Glomerular endothelial cell (primary cell): ENCODE measurements at places on chromosomes 16 and 17. TPM values are rescaled to one million over a fixed set of nuclear protein-coding genes. Genes with fewer than 3 reads are reported as not detected.

The MATCAP1 gene
- 20.1 and 25.3 TPM in 2 replicates for total RNA-seq

The TRIM37 gene
- 26.3 and 36.4 TPM in 2 replicates for total RNA-seq

The CLEC3A gene
- total RNA-seq = not detected in 2 replicates

The NEK8 gene
- total RNA-seq = 2.8 and 5.4 TPM in 2 replicates

The SEPTIN12 gene
- not detected in 2 replicates for total RNA-seq

GRCh38 chr17:56834380-56835263, 671 bp downstream of the DGKE start:
- no peak for DNase-seq

GRCh38 chr17:40115101-40115436, 6.7 kb upstream of the MSL1 start:
- no peak for DNase-seq

- no peak for DNase-seq
These were observed 7.5 kb downstream of the TENT4B start for GRCh38 chr16:50160495-50161164.

GRCh38 chr17:62592341-62593099, 35.0 kb upstream of the MRC2 start:
- no peak for DNase-seq

- DNase-seq = no peak
These were observed 352 bp downstream of the MARF1 start for GRCh38 chr16:15642557-15643047.

DNA sequence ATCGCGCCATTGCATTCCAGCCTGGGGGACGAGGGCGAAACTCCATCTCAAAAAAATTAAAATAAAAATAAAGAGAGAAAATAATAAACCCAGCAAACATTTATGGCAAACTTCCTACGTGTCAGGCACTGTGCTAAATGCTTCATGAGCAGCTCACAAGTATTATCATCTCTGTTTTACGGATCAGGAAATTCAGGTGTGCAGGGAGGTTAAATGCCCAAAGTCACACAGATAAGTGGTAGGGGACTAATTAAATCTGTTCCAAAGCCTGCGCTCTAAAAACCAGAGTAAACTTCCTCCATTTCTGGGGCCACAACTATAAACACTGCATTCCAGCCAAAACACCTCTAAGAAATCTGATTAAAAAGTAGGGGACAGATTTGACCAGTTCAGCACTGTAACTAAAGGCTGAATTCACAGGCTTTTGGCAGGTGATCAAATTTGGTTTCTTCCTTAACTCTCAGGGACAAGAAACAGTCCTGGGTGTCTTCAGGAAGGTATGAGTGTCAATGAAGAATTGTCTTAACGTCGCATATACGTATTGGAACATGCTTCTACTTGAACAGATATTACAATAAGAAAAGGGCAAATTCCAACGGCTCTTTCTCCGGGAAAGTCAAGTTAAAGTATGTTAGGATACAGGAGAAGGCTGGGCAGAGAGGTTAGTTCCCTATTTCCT, 996 bp downstream of the STRADA start:
- DNase-seq = no peak

DNA sequence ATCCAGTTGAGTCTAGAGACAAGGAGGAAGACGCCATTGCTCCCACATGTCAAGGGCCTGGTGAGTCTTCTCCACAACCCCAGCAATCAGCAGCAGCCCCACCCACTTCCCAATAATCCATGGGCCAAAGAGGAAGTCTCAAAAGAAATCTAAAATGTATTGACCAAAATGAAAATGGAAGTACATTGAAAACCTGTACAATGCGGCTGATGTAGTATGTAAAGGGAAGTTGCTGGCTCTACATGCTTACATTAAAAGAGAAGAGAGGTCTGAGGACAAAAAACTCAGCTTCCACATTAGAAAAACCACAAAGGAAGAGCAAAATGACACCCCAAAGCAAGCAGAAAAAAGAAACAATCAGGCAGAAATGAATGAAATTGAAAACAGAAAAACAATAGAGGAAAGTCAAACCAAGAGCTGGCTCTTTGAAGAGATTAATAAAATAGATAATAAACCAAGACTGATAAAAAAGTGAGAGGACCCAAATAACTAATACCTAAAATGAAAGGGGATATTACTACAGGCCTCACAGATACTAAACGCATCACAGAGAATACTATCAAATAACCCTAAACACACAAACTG, 100.6 kb upstream of the METRNL start:
- no peak for DNase-seq

DNA sequence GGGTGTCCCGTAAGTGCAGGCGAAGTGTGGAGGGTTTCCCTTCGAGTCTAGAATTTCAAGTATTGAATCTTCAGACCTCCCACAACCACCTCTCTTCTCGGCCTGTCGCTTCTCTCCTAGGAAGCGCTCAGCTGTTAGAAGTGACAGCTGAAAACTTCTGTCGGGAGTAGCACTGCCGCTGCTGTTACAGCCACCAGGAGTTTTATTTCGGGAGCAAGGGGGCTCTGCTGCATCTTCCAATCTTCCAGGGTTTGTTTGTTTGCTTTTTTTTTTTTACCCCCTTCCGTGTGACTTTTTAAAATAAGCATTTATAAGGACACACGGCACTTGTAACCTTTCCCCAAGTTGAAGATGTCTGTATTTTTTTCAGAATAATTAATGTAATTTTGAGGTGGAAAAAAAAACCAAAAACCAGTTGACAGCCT, 767 bp downstream of the RPS6KB1 start:
- no peak for DNase-seq

DNA sequence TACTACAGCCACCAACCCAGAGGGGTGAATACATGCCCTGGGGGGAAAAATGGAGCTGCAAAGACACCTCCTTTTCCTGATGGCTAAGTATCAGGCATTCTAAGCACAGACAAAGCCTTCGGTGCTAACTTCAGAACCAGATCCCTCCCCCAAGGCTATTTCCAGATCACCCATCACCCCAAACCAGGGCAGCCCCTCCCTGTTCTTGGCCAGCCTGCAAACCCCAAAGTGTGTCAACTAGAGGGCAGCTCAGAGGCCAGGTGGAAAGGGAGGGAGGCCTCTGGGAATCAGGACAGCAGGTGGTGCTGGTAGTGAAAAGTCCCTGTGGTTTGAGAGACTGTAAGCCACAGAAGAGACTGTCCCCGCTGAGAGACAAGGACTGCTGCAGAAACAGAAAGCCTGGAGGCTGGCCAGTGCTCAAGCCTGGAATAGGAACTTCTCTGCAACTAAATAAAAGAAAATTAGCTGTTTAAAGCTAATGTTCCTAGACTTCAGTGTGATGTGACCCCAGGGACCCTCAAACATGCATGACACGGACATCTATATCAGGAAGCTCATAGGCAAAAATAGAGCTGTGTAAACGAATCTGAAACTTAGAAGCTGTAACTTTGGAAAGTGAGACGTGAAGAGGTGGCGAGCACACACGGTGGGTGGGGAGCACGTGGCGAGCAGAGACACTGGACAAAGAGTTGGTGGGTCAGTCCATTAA, 9.1 kb downstream of the TUBG1 start:
- no peak for DNase-seq

DNA sequence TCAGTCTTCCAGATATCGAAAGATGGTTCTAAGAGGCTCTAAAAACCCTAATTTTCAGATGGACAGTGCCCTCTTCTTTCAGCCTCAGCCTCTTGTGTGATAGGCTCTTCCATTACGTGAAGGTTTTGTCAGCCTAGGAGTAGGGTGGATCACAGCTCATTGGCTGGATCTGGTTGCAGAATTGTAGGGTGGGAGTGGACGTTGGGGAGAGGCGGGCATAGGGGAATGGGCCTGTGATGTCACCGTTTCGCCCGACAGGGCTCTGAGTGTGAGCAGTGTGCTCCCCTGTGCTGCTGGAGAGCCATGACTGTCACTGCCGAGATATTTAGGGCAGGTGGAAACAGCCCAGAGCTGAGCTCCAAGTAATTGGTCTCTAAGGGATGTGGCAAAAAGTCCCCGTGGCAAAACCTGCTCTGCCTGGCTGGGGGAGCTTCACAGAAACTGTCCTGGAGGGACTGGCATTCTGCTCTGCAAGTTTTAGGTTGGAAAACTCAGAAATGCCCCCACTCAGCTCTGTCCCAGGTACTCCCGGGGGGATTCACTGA, 6.2 kb upstream of the WFIKKN1 start:
- no peak for DNase-seq

DNA sequence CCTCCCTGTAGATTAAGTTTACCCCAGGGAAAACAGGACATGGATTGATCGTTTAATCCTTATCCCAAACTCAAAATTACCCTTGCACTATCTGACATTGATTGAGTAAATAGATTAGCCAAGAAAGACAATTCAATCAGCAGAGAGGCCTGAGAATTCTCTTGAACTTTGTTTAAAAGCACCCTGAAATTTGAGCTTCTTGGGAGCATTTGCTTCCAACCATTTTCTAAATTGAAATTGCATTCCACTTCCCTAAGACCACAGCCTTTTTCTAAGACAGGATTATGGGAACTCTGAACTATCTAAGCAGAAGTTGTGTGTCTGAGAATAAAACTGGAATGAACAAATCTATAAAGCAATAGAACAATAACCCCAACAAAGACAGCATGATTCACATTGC, 76.6 kb upstream of the TNRC6A start:
- DNase-seq = no peak

GRCh38 chr16:86012221-86012620, 113.3 kb downstream of the IRF8 start:
- no peak for DNase-seq

DNA sequence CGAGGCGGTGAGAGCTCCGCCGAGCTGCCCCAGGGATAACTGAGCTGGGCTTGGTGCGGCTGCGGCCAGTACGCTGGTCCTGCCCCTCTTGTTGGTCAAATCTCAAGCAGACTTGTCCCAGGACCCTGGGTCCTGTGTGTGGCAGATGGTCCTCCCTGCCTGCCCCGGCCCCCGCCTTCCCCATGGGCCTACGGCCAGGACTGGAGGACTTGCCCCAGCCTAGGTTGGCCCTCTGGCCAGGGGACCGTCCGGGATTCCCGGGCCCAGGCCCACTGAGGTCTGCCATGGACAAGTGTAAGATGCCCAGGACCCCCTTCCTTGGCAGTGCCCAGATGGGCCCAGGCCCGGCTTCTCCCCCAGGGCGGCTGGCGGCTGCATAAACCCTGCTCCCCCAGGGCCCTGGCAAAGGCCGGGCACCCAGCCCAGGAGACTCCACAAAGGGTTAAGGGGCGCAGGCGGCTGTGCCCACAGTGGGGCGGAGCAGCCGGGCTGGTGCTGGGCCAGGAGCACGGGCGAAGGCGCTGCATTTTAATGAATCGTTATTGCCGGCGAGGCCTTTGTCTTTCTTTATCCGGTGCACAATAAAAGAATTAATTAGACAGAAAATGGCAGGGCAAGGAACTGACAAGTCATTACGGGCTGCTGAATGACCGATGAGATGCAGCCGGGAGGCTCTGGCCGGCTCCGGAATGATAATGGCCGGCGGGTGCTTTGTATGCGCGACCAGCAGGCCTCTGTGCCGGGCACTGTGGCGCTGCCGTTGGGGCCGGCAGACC, 9.1 kb downstream of the SOX8 start:
- DNase-seq = no peak

- DNase-seq = no peak
These were observed 71.3 kb downstream of the SOX9 start for GRCh38 chr17:72191921-72192799.

GRCh38 chr16:26668026-26668425, 398.7 kb upstream of the C16orf82 start:
- DNase-seq = no peak
